ENCODE measurements at places on chromosomes 1 and 21.

GRCh38 chr1:185396126-185396525, 79.1 kb upstream of the IVNS1ABP start:
- no peak for DNase-seq

DNA sequence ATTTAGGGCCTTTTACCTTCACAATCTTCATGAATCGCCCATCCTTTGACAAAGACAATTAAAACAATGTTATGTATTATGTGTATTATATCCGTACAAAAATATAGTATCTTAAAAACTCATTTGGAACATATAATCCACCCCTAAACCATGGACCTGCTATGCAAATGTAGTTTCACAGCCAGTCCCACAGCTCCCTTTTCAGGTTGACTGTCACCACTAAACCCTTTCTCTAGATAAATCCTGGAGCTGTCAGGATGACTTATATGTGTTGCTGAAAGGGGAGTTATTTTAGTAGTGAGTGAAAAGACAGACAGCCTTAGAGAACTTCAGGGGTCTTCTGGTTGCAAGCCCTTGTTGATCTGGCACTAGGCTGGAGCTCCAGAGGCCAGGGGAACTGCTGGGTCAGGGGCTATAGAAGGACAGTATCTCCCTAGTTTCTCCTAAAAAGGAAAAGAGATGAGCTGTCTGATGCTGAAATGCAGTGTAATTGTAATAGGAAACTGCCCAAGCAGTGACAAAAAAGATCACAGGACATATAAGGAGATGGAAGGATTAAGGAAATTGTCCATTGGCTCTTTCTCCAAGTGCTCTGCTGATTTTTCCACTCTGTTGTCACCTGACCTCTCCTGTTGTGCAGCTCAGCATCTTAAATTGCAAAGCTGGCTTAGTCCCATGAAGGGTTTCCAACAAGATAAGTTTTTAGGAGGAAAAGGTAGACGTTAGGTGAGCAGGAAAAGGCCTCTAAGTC, 127.7 kb downstream of the S1PR1 start:
- no peak for DNase-seq

DNA sequence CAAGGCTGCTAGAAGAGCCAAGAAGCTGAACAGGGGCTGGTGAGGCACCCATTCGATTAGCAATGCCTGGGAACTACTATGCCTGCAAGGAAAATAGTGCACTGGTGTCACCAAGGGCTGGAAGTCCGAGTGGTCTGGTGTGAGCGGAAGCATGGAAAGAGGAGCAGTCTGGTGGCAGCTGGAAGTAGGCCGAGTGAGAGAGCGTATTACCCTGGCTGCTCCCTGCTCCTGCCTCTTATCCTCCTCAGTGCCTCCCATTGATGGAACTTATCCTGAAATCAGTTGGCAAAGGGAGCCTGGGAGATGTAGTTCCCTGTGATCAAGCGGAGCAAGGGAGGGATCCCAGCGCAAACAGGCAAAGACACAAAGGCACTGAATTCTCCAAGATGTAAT, 9.6 kb downstream of the SMAP2 start:
- no peak for DNase-seq

DNA sequence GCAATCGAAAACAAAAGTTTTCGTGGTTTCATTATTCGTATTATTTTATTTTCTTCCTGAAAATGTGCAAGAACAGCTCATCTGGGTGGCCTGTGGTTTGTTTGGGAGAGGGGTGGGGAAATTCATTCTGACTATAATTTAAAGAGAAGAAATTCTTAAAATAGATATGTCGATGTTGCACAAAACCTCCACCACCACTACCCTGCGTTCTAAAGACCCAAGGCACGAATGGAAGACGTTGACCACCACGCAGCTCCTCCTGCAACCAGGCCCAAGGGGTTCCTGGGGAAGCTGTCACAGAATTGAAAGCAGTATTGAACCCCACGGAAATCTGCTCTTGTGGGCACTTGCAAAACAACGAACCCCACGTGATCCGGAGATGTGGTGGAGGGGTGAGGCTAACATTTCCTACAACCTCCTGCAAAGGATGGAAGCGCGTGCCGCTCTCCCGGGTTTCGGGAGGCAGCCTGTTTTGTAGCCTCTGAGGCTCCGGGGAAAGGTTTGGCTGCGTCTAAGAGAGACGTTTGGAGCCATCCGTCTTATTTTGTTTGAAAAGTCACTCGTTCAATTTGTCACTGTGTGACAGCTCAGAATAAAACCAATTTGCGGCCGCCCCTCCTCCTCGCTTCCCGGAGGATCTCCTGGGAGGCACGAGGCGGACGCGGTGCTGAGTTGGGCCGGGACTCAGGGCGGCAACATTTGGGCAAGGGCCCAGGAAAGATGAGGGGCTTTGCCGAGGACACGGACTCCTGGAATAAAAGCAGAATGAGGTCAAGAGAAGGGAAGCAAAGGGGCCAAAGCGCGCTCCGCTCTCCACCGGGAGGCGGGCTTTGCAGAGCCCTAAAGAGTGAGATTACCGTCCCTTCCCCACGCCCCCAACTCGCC, 810 bp upstream of the HLX start:
- no peak for DNase-seq

- DNase-seq, result no peak
These were observed 66.8 kb upstream of the RGS7 start for GRCh38 chr1:241423541-241424479.

DNA sequence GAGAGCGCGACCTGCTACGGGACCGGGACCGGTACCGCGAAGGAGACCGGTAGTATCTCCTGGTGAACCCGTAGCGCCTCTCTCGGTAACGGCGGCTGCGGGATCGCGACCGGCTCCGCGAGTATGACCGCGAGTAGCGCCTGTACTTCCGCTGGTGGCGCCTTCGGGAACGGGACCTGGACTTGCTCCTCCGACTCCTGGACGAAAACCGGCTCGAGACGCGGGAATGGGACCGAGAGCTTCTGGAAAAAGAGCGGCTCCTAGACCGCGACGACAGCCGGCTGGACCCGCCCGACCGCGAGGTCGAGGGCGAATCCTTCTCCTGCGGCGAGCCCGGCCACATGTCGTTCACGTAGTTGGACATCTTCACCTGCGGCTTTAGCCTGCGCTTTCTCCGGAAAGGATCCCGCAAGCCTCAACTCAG, 642 bp downstream of the RSRP1 start:
- peak; percentile 69 for DNase-seq

GRCh38 chr1:94727846-94728715, 92.1 kb upstream of the SLC44A3 start:
- no peak for DNase-seq

DNA sequence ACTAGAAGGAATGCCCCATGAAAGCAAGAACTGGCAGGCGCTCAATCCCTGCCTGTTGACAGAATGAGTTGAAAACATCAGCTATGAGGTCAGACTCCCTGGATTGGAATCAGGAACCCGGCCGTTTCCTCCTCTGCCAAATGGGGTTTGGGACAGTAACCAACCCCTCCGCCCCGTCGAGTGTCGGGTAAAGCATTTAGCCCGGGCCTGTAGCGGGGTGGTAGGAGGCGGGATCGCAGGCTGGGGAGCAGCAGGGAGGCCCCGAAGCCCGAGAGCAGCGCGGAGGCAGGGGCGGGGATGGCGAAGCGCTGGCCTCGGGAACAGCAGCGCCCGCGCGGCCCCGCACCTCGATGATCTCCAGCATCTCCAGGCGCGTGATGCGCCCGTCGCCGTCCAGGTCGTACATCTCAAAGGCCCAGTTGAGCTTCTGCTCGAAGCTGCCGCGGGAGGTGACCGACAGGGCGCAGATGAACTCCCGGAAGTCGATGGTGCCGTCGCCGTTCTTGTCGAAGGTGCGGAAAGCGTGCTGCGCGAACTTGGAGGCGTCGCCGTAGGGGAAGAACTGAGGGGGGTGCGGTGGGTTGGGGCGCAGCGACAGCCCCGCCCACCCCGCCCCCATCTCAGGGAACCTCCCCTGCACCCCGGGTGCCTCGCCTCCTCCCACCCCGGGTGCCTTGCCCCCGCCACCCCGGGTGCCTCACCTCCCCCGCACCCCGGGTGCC, 7.5 kb downstream of the HPCAL4 start:
- DNase-seq, result no peak

DNA sequence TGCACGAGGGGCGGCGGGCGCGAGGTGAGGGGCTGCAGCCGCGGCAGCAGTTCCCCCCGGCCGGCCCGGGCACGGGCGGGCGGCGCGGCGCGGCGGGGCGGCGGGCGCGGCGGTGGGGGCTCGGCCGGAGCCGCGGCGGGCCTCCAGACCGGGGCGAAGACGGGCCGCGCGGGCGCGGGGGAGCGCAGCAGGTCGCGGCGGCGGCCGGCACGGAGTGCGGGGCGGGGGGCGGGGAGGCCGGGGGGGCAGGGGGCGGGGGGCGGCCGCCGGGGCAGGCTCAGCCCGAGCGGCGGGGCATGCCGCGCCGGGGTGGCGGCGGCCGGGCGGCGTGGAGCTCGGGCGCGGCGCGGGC, 311 bp downstream of the IRF2BP2 start:
- DNase-seq, result no peak

DNA sequence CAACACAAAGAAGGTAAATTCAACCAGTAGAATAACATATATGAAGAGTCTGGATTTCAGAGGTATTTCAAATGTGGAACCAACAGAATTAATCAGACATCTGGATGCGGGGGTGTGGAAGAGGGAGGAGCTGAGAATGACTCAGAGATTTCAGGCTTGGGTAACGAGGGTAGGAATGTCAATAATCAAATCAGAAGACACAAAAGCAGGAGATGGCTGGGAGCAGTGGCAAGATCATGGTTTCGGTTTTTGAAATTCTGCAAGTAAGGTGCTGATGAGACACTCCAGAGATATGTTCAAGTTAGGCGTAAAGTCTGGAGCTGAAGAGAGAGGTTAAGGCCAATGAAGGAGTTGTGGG, 64.0 kb downstream of the PLPPR5 start:
- no peak for DNase-seq

- DNase-seq, result peak; percentile 67
These were observed at the start of gene LYST for GRCh38 chr1:235866205-235866912. Gene LYST (minus strand): TSS chr1:235866906. CDS start chr1:235830417, 36,489 bp downstream.

- no peak for DNase-seq
These were observed 8.7 kb downstream of the C4BPA start for GRCh38 chr1:207112616-207113296.

DNA sequence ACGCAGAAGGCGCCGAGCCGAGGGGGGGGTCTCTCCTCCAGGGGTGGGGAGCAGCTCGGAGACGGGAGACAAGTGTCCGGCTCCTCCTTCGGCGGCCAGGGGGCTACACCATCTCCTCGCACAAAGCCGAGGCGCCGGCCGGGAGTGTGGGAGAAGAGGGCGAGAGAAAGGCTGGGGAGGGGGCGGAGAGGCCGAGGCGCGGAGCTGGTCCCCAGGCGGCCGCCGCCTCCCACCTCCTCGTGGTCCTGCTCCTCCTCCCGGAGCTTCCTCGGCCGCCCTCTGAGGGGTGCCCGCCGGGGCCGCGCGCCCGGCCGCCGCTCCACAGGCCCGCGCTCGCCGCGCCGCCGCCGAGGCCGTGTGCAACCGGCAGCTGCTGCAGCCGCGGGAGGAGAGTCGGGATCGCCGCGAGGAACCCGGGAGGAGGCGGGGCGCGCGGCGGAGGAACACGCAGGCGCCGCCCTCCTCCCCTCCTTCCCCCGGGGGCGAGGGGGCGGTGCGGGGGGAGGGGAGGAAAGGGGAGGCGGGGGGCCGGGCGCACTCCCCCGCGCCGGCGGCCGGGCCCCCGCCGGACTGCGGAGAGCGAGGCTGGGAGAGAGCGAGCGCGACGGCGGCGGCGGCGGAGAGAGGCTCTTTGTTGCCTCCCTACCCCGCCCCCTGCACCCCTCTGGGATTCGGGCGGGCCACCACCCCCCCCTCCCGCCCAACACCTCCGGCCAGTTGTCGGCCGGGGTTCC, at the start of gene ENAH:
Gene ENAH, minus strand, starts transcription at position 395 of the 734 bp plus-strand sequence. CDS start 433 bp downstream, outside the sequence.
- DNase-seq, result peak; percentile 89

Measured in left forelimb (tissue), 1 donor.